AG08396 (cell line): ENCODE measurements at places on chromosomes 13 and 19.

GRCh38 chr13:112887557-112887991 lies 81.4 kb upstream of the MCF2L start:
- no peak for DNase-seq

- DNase-seq, result no peak
These were observed 15.1 kb downstream of the IFT88 start for GRCh38 chr13:20582026-20582425.

GRCh38 chr19:38280030-38280921 lies 15.9 kb downstream of the SPINT2 start:
- DNase-seq, result no peak

DNA sequence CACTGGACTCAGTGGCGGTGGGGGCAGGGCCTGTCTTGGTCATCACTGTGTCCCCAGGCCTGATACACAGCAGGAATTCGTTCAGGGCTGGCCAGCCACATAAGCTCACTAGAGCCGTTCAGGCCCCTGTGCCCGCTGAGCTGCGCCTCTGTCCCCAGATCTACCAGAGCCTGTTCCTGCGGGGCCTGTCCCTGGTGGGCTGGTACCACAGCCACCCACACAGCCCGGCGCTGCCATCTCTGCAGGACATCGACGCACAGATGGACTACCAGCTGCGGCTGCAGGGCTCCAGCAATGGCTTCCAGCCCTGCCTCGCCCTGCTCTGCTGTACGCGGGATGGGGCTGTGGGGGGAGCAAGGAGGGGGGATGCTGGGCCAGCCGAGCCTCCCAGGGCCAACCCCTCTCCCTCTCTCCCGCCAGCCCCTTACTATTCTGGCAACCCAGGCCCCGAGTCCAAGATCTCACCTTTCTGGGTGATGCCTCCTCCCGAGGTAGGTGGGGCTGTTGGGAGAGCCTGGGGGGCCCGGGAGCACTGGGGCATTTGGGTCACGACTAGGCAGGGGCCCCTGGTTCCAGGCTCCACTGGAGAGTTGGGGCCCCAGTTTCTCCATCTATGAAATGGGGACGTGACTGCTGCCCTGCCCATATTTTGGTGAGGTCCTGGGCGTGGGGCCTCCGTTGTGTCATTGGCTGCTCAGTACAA lies 13.9 kb downstream of the MPND start:
- DNase-seq, result no peak

DNA sequence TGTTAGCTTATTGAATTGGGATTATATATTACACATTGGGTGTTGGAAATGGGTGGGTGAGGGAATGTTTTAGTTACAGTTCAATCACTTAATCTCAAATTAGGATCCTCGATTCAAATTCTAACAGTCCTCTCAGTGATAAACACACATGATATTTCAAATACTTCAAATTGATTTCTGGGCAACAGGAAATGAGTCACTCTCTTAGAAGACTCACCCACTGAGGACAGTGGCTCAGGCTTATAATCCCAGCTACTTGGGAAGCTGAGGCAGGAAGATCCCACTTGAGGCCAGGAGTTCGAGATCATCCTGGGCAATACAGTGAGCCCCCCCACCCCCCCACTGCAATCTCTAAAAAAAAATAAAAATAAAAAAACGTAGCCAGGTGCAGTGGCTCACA lies 435.3 kb downstream of the KLF12 start:
- DNase-seq, result no peak

DNA sequence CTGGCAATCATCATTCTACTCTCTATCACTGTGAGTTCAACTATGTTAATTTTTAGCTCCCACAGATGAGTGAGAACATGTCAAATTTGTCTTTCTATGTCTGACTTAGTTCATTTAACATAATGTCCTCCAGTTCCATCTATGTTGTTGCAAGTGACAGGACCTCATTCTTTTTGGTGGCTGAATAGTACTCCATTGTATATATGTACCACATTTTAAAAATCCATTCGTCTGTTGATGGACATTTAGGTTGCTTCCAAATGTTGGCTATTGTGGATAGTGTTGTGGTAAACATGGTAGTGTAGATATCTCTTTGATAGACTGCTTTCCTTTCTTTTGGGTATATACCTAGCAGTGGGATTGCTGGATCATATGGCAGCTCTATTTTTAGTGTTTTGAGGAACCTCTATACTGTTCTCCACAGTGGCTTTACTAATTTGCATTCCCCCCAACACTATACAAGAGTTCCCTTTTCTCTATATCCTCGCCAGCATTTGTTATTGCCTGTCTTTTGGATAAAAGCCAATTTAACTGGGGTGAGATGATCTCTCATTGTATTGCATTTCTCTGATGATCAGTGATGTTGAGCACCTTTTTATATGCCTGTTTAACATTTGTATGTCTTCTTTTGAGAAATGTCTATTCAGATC lies 124.1 kb downstream of the PCCA start:
- DNase-seq, result no peak
